ENCODE measurements at places on chromosomes 16 and 17.

GRCh38 chr16:81277541-81278080, 37.2 kb upstream of the GAN start:
- DNase-seq = no peak

DNA sequence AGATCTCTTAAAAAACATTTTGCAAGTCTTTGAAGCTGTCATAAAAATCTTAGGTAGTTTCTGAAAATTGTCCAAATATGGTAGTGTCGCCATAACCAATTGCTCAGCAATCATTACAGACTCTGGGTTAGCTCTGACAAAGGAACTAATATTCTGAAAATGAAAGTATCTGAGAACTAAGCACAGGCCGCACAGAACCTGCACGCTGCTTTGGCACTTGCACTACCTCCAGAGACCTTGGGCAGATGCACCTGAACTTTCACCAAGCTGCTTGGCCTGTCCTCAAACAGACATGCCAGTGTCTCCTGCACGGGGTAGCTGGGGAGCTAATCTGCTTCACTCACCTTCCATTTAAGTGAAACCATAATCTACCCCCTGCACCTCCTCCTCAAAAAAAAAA, 317.0 kb downstream of the MAF start:
- DNase-seq = peak; percentile 64

DNA sequence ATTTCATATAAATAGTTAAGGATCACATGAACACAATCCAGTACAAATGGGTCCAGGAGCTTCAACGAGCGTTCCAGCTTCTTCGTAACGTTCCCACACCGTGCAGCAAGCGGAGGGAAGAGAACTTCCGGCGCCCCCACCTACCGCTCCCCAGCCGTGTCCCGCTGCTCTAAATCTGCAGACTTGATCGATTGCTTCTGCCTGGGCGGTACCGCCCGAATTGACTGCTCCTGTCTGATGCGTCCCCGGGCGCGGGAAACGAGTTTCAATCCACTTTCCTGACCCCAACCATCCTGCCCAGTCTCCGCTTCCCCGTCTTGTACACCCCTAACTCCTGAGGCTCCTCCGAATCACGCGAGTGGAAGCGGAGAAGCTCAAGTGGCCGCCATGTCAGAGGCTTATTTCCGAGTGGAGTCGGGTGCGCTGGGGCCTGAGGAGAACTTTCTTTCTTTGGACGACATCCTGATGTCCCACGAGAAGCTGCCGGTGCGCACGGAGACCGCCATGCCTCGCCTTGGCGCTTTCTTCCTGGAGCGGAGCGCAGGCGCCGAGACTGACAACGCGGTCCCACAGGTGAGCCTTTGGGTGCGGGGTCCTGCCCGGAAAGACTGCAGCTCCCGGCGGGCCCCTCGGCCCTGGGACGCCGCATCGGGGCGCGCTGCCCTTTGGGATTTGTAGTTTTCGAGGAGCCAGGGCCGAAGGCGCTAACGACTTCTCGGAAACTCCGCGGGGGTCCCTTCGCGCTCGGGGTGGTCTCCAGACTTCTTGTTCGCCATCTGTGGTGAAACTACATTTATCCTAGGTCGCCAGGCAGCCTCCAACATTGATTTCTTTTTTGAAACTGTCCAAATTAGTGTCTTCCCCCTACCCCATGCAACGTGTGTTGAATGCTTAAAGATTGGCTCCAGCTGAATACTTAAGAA, at the start of gene GINS3:
Gene GINS3 (plus strand): TSS at position 257 of the 923 bp plus-strand sequence. CDS start 131 bp downstream, at position 388.
- peak; percentile 87 for DNase-seq

- no peak for DNase-seq
These were observed 42.9 kb upstream of the NUDT7 start for GRCh38 chr16:77679391-77679790.

DNA sequence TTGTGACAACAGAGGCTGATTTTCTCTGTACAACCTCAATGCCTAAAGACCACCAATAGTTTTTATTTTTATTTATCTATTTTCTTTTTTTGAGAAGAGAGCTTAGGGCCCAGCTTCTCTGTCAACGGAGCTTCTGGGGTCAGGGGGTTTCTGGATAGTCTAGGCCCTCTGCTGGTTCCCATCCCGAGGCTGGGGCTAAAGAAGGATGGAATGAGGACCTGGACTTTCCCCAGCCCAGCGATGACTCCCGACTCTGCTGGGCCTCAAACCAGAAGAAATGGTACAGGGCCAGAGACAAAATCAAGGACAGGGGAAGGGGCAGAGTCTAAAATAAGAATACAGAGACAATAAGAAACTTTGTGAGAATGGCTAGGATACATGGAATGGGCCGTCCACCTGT, 5.7 kb upstream of the TSPOAP1 start:
- DNase-seq = no peak

- no peak for DNase-seq
These were observed 492.2 kb downstream of the KCNJ2 start for GRCh38 chr17:70661342-70662222.

DNA sequence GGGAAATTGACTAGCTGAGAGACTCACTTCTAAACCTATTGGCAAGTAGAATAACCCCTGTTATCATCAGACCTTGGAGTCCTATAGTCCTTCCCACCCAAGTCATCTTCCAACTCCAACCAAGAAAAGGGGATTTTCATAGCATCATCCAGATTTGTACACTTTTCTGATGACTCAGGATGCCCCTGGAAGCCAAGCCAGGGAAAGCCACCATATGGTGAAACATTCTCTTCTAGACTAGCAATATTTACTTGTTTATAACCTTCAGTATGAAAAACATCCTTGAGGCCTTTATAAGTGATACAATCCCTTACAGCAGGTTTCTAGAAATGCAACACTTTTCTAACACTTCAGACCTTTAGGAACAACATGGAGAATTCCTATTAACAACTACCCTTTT, 618.8 kb upstream of the CDH11 start:
- DNase-seq = no peak

- DNase-seq = no peak
These were observed 1.0 kb upstream of the HOXB13 start for GRCh38 chr17:48729335-48730239.

DNA sequence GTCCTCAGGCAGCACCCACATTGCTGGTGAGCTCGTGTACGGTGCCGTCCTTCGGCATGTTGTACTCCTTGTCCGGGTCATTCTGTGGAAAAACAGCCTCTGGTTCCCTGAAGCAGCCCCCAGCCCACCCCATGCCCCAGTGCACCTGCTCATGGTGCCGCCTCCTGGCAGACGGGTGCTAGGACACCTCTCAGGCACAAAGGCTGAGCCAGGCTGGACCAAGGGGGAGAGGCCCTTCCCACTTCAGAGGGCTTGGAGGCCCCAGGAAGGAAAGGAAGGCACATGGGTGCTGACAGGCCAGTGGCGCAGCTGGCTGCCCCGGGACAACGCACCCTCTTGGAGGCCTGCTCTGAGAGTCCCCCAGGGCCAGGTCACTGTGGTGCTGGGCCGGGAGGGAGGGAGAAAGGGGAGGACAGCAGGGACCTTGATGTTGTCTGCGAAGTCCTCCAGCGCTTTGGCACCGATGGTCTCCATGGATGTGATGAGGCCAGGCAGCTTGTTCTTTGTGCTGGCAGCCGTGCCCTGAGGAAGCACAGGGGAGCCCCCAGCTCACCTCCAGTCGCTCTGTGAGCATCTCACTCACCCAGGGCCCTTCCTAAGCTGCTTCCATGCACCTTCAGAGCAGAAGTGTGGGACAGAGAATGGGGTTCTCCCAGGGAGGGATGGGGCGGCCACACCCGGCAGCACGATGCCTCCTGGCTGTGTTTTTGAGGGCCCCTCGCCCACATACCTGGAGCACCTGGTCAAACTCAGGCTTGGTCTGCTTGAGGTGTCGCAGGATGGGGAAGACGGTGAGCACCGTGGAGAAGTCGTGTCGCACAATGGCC, 9.3 kb downstream of the ZACN start:
- no peak for DNase-seq

- peak; percentile 5 for DNase-seq
These were observed 23.8 kb downstream of the SLC12A3 start for GRCh38 chr16:56888806-56889205.

DNA sequence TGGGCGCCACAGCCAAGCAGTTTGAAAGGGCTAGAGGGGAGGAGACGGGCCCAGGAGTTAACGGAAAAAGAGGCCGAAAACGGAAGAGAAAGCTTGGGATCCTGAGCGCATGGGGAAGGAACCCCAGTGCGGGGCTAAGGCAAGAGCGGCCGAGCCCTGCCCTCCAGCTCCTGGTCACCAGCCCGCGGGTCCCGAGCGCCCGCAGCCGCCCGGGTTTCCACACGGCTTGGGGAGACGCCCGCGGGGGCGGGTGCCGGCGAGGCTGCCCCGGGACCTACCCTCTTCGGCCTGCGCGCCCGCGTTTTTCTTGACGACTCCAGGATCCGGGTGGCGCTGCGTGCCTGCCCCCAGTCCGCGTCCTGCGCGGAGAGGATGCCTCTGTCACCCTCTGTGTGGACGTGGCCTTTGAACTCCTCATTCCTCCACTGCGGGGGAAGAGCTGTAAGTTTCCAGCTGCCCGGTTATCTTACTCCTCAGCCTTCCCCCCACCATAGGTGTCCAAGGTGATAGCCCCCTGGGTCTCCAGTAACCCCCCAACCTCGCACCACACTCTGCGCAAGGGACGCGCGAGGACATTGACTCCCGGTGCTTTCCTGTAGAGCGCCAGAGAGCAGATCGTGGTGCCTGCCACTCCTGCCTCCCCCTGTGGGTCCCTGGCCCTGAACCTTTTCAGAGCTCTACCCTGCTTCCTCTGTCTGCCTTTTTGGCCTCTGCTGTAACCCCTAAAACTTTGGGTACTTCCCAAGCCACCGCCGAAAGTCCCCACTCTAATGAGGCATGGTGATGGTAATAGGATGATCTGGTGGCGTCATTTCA, 1.7 kb upstream of the CDH11 start:
- no peak for DNase-seq

- no peak for DNase-seq
These were observed 4.4 kb downstream of the NOL3 start for GRCh38 chr16:67174706-67175231.

DNA sequence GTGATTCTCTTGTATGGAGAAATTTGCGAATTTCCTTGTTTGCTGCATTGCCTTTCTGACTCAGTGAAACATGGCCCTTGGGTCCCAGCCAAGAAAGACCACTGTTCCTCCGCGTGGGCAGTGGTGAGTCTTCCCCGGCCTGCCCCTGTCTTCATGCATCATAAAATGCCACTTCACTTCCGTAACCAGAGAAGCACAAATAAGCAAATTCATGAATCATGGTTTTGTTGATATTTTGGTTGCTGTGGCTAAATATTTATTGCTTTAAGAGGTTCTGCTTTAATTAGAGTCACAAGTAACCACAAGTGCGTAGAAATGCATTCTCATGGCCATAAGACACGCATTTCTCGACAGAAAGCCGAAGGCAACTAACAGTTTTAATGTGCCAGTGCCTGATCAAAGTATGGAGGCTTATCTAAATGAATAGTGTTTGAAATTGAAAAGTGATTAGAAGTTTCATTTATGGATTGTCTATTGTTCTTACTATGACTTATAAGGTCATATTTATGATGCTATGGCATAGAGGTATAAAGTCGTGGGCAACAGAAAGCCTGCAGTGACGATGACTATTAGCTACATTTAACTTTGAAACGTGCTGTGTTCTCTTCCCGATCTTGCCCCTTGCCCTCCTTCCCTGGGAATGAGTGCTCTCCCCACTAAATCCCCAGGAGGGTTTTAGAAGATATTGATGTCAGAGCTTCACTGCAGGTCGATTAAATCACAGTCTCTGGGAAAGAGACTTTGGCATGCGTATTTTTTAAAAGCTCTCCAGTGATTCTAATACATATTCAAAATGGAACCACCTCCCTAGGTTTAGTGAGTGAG, 76.0 kb downstream of the WIPI1 start:
- DNase-seq = no peak

DNA sequence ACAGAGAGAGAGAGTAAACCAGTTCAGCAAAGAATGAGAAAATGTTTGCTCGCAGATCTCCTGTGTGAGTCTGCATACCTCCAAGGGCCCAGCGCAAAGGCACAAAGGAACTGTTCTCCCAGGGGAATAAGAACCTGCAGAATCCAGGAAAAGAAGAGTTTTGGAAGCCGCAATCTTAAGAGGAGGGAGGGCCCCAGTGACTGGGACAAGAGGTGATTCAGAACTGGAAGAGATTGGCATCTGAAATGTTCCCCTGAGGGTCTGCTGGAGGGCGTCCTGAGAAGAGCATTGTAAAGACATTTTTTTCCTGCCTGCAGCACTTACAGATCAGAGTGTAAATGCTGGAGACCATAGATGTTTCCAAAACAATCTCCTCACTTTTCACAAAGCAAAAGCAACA, 6.1 kb downstream of the ATMIN start:
- DNase-seq = no peak

DNA sequence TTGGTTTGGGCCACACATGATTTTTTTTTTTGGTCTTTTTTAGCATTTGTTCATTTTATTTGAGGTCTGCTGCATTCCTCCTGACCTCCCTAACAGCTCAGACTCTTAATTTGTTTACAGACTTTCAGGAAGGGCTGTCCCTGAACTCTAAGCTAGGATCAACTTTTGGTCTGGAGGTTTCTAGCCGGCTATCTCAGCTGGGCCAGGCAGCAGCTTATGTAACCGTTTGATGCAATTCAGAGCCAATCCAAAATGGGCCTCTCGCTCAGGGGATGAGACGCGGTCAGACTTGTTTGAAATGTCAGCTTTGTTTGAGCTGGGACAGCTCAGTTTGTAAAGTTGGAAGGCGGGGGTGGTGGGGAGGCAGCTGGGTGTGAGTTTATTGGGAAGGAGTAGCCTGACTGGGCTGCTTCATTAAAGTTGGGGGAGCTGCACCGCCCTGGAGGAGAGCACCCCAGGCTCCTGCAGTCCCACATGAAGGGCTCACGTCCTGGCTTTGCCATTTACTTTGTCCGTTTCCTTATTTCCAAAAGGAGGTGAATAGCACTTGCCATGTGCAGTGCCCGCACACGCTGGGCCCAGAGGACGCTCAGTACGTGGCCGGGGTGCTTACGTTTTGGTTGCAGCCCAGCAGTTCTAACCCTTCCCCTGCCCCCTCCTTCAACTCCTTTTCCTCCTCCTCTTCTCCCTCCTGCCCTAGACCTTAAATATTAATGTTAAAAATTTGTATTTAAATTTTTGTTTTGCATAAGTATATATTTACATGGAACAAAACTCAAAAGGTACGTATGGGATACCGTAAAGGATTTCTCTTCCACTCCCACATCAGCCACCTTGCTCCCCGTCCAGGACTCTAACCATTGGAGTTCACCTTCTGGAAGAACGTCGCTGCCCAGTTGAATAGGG, 121.2 kb downstream of the SNX29 start:
- no peak for DNase-seq

GRCh38 chr17:40419559-40420331, 2.0 kb upstream of the TOP2A start:
- no peak for DNase-seq

GRCh38 chr17:72523491-72523890, 402.7 kb downstream of the SOX9 start:
- no peak for DNase-seq

- no peak for DNase-seq
These were observed 171.4 kb upstream of the DYNLRB2 start for GRCh38 chr16:80369138-80369958.

DNA sequence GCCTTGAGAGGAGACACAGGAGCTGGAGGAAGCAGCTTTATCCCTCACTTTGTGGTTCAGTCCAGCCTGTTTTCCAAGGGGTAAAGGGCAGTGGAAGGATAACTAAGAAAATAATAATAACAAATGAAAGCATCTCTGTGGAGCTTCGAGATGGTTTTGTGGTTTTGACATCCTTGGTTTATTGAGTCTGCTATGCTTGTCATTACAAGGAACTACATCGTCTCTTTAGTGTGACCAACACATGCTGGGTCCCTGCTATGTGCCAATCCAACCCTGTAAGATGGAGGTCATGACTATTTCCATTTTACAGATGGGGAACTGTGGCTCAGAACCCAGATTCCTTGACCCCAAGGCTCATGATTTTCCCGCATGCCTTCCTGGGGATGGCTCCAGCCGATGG, 124.8 kb downstream of the MRM1 start:
- DNase-seq = no peak

- no peak for DNase-seq
These were observed 19.5 kb upstream of the CLEC18A start for GRCh38 chr16:69931631-69932030.

All from CD4-positive, alpha-beta T cell treated with Interleukin-4 for 4 hours (primary cell).